ENCODE measurements at places on chromosomes 5 and 9. TPM values are rescaled to one million over a fixed set of nuclear protein-coding genes. Genes with fewer than 3 reads are reported as not detected.

DNA sequence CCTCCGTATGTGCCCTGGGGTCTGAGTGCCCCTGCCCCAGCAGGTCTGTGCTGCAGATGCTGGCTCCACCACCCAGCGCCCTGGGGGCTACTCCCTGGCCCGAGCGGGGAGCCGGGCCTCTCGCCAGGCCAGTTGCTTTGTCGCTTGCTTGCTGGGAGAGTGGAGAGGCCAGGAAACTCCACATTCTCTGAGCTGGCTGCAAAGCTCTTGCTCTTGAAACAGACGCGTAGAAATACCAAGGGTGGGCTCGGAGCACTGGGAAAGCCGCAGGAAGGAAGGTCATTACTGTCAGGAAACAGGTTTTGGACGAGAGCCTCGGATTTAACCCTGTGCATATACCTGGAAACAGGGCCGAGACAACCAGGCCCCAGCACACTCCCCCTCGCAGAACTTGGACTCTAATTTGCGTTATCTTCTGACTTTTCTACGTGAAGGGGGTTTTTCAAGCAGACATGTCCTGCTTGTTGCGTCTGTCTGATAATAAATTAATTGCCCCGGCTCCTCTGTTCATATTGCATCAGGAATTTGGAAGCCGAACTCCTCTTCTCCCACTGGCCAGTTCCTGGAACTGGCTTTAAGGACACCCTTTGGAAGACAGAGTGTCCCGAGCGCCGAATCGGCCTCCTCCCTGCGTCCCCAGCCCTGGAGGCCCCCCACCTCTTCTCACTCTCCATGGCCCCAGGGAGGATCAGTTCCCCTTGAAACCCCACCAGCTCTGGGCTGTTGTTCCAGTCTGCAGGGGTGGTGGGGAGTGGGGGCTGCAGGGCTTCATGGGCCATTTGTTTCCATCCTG is 11.2 kb downstream of the ADAMTSL2 start:
- no peak for DNase-seq

GRCh38 chr5:150146235-150146634 is 9.4 kb downstream of the PDGFRB start:
- no peak for DNase-seq

GRCh38 chr5:60540856-60541805 is 158.8 kb downstream of the DEPDC1B start:
- DNase-seq = no peak

GRCh38 chr9:111474385-111474784 is 9.8 kb downstream of the ECPAS start:
- DNase-seq = no peak

GRCh38 chr5:157351802-157352092 is 85.8 kb downstream of the CYFIP2 start:
- no peak for DNase-seq

DNA sequence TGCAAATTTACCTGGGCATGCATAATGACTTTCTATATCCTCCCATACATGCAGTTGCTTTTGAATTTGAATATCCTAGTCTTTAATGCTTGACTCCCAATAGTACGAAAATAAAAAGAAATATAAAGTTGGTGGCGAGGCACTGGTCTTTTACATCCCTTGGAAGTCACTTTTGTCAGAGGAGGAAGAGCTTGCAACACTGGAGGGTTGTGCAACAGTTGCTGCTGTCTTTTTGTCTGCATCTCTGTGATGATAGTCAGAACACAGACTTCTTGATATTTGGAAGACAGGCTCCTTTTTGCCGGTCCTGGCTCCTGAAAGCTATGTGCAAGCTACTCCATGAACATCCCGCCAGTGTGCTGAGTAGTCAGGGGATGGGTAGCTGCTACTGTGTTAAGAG is 16.8 kb upstream of the SGCD start:
- DNase-seq = no peak

DNA sequence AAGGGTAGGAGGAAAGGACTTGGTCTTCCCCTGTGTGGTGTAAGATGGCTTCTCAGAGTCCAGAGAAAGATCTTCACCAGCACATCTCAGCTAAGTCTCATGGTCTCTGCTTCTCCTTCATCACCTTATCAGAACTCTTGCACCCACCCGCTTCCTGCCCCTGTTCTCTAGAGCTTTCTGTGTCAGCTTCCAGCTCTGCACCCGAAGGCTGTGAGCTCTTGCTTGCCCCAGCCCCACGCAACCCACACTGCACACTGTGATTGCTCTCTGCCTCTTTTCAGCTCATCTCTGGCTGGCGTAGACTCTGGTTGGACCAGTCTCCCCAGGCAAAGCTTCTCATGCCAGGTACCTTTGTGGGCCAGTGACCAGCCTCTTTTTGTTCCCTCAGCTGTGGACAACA is 93.2 kb upstream of the RAPGEF1 start:
- no peak for DNase-seq

GRCh38 chr5:56443826-56444225 is 210.7 kb upstream of the ANKRD55 start:
- DNase-seq = no peak

GRCh38 chr9:131273146-131273855 is 3.0 kb downstream of the FAM78A start:
- DNase-seq = no peak

DNA sequence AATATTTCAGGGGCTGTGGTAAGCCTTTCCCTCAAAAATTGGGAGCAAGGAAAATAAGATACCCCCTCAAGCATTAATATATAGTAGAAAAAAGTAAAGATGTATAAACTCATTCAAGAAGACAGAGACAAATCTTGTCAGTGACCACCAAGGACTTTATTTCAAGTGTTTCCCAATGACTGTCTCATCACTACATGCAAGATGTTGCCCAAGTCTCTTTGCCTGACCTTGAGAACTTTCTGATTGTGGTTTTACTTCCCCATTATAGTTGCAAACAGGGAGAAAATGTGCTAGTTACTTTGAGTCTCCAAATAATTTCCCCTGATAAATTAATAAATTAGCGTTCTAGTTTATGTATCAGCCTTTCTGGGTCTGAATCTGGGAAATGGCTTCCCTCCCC is 4.0 kb upstream of the SLC46A2 start:
- DNase-seq = no peak

DNA sequence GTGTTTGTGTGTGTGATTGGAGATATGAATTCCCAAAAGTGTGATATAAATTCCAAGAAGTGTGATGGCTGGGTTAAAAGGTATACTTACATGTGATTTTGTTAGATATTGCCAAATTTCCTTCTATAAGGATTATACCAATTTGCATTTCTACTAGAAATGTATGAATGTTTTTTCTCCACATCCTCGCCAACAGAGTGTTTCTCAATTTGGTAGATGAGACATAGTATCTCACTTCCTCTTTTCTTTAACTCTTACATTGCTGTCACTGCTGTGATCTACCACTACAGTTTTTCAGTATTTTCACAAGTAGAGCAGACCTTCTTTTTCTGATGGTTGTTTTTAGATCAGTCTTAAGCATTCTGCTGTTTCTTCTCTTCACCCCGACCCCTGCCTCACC is 111.3 kb downstream of the FER start:
- DNase-seq = no peak

DNA sequence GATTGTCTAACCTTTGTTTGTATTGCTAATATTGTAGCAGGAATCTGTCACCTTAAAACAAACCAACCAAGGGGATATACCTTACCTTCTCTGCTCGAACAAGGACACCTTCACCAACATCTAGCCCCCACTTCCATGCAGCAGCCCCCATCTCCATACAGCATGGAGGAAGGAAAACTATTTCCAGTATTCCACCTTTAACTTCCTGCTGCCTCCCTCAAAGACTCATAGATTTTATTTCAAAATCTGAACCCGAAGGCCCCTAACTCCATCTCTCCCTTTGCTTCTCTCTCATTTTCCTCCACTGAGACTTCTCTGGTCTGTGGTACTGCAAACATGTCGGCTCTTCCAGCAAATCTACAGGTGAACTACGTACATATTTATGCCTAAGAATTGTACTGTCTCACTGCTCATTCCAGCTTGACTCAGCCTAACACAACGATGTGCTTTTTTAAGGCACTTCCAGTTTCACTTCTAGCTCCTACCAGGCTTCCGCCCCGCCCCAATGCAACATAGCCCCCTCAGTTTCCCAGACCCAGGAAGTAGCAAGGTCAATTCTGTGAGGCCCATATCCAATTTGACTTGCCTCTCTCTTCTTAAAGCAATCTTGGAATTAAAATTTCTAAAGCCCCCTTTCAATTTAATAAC is 70.7 kb upstream of the RNF38 start:
- DNase-seq = no peak

DNA sequence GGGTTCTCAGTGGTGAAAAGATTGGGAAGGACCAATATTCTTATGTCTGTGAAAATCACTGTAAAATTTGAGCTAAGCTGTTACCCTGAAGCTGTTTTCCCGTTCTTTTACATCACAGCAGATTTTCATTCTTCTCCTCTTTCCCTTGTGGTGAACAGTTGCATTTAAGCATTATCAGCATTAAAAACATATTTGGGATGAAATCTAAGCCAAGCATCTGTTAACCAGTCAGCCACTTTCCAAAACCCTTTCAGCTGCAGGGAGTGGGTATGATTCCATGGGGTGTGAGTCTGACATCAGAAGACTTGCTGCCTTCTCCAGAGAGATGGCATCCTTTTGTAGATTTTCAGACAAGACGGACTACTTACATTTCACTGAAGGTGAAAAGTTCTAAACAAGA is 97.2 kb downstream of the TRIO start:
- DNase-seq = no peak

DNA sequence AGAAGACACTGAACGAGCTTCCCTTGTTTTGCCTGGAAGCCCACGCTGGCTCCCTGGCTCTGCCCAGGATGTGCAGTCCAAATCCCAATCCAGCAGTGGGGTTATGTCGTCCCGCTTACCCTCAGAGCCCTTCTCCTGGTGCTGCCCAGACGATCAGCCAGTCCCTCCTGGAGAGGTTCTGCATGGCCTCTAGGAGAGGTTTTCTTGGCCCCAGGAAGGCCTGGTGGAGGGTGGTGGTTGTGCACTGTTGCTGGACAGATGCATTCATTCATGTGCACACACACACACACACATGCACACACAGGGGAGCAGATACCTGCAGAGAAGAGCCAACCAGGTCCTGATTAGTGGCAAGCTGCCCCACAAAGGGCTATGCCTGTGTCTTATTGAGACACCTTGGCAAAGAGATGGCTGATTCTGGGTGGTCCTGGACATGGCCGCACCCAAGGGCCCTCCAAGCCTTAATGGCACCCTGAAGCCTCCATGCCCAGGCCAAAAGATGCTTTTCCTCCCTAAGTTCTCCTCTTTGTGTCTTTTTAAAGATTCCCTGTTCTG is 10.5 kb upstream of the OLFM1 start:
- DNase-seq = peak; percentile 77

- DNase-seq = no peak
Observed at GRCh38 chr5:57408714-57409113, 73.9 kb downstream of the ACTBL2 start.

GRCh38 chr9:695252-695651 is 146.2 kb upstream of the DMRT1 start:
- DNase-seq = no peak

DNA sequence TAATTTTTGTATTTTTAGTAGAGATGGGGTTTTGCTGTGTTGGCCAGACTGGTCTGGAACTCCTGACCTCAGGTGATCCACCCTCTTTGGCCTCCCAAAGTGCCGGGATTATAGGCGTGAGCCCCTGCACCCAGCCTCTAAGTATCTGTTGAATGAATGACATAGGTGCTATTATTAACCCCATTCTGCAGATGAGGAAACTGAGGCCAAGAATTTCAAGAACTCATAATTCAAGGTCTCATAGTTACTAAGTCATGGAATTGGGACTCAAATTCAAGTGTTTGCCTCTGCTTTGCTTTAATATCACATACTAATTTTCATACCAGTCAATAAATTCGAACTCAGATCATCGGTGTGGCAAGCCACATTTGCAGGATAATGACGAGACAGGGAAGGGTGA is 1.9 kb downstream of the KIF20A start:
- no peak for DNase-seq

DNA sequence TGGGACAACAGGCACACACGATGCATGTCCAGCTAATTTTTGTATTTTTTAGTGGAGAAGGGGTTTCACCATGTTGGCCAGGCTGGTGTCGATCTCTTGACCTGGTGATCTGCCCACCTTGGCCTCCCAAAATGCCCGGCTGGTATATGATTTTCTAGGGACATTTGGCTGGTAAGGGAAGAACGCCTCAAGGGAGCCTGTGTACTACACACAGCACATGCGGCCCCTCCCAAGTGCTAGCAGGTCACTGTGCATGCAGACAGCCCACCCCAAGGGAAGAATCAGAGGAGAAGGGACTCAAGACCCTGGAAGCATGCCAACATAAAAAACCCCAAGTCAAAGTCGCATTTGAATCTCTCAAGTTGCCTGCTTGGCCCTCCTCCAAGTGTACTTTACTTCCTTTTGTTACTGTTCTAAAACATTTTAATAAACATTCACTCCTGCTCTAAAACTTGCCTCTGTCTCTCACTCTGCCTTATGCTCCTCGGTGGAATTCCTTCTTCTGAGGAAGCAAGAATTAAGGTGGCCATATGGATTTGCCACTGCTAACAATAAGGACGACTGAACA is 24.3 kb upstream of the OTULINL start:
- no peak for DNase-seq

GRCh38 chr5:52956915-52957747 is 32.0 kb upstream of the ITGA2 start:
- no peak for DNase-seq

DNA sequence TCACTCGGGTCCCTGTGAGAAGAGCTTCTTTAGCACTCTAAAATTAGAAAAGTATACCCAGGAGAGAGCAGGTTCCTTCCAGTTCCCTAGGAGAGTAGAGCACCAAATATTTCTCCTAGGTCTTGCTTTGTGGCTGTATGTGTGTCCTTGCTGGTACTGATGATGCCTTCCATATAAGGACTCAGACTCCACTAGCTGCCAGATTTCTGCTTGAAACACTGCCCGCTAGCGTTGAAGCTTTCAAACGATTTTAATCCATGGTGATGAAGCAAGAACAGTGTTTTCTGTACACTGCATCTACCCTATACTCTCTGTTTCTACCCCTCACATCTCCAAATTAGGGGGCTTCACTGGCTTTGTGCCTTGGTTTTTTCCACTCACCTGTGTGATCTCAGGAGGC is 2.4 kb upstream of the SMC2 start:
- DNase-seq = no peak

GRCh38 chr5:54785729-54786591 is 199.4 kb downstream of the ESM1 start:
- no peak for DNase-seq

DNA sequence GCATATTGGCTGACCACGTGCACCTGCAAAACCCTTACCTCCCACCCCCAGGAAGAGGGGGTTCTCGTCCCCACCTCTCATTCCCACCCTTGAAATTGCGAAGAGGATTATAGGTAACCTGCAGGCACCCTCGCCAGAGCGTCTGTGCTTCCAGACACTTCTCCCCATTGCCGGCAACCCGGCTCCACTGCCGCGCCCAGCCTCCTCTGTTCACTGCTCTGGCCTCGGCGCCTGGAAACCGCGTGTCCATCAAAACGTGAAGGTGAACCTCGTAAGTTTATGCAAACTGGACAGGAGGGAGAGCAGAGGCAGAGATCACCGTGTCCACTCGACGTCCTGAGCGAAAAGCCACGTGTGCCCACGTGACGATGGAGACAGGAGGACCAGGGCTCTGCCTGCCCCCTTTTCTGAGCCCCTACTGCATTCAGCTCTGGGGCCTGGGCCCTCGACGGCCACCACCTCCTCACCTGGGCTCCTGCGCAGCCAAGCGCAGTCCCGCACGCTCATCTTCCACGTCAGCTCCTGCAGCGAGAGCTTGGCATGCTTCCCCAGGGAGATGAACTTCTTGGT is 1.9 kb downstream of the TERT start:
- DNase-seq = peak; percentile 59

The GRXCR2 gene
- total RNA-seq = not detected

The SLF1 gene
- total RNA-seq = 3.3 TPM

The ZNF483 gene
- total RNA-seq = 2.2 TPM

The IFNA13 gene
- total RNA-seq = not detected

The CCNO gene
- total RNA-seq = not detected

The TCF7 gene
- 3.9 TPM for total RNA-seq

The CAMK2A gene
- not detected for total RNA-seq
